ENCODE measurements at places on chromosomes 5 and 9.

DNA sequence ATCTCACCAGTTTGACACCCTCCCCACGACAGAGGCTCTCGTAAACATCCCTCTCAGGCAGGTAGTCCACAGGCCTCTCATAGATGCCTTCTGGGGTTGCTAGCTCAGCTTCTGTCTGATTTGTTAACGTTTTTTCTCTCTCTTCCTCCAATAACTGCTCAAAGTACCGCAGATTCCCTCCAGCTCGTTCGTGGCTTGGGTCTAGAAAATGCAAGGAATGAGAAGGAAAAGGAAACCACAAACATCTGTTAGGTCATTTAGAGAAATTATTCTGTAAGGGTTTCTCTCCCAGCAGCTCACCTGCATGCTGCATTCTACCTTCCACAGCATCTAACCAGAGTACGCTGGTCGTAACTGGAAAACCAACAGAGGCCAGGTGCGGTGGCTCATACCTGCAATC, 18.5 kb downstream of the P4HA2 start:
- DNase-seq: no peak

DNA sequence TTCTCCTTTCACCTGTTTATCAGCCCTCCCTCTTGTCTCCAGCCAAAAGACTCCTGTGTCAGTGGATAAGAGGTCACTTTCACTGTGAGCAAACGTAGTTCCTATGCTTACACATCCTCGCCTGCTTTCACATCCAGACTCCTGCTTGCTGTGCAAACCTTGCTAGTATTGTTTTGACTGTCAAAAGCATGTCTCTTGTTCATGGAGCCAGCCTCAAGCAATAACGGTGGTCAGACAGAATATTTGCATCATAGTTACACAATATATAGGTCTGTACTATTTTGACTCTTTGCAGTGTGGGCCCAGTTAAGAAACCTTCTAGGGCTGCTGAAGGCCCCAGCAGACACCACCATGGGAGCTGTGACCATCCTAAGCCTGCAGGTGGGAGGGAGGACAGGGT, 420.0 kb downstream of the SEMA5A start:
- no peak for DNase-seq

GRCh38 chr5:6108540-6108848, 269.9 kb downstream of the MED10 start:
- DNase-seq: no peak

GRCh38 chr5:112709416-112709815, 28.3 kb upstream of the APC start:
- no peak for DNase-seq

GRCh38 chr5:61811052-61811451, 479.0 kb downstream of the ZSWIM6 start:
- peak; percentile 18 for DNase-seq

DNA sequence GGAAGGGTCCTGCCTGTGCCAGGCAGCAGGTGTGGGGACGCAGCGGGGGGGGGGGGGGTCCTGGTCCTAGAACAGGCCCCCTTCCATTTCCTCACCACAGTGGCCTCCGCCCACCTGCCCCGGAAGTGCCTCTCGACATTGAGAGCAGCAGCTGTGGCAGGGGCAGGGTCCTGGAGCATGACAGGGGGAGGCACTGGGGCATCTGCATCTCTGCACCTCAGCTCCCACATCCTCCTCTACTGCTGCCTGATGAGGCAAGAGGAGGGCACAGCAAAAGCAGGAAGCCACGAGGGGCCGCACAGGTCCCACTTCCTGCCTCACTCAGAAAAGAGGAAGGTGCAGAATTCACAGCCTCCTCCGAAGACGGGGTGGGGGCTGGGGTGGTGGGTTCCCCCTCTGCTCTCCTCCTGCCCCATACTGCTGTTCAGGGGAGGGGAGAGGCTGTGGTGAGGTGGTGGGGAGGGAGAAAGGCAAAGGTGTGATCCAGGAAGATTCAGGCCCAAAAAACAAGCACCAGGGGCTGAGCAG, 14.8 kb downstream of the AKNA start:
- no peak for DNase-seq

DNA sequence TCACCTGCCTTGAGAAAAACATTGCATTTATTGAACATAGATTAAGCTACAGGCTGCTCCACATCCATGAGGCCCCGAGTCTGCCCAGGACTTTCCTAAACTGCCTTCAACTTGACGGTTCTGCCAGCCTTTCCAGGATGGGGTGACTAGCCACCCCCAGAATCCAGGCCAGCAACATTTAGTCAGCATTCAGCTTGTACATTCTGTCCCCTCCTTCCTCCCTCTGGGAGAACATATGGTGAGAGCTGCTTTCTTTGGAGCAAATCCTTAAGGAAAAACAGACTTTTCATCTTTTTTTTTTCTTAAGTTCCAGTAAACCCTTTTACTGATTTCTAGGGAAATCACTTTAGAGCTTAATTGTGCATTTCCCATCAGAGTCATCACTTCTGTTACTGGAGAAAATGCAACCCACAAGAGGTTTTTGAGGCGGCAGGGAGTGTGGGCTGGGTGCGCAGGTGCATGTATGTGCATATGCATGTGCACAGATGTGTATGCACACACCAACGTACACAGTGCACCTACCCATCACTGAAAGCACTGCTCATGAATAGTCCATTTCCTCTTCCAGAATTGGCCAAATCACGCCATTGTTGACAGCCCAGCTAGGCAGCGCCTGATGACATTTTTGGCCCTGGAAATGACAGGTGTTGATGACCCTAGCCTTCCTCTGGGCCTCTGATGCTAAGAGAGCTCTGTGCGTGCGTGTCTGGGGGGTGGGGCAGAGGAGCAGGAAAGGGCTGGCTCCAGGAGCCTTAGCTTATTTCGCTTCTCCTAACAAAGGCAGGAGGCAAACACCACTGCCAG, 145.6 kb downstream of the HSD17B3 start:
- no peak for DNase-seq

GRCh38 chr9:130689937-130690700, 3.5 kb upstream of the EXOSC2 start:
- DNase-seq: peak; percentile 93

- no peak for DNase-seq
These were observed 20.3 kb upstream of the RIC1 start for GRCh38 chr9:5608298-5609225.

DNA sequence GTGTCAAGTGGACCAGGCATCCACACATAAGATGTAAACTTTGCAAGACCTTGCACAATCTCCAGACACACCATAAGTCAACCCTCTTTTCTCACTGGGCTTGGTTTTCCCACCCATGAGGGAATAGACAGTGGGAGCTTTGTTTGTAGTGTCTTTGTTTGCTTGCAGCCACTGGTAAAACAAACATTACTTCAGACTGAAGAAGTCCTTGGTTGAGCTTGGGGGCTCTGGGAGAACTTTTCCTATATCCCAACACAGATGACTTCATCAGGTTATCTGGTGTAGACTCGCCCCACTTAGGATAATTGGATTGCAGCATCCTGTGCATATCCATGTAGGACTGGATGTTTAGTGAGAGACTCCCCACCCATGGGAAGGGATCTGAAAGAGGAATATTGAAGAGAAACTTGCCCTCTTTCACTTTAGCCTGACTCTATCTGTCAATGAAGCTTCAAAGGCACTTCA, 11.5 kb upstream of the ADGRV1 start:
- no peak for DNase-seq

- DNase-seq: peak; percentile 84
These were observed 547.6 kb upstream of the WWC1 start for GRCh38 chr5:167743695-167744464.

GRCh38 chr5:122112733-122113558, 16.4 kb upstream of the ZNF474 start:
- DNase-seq: no peak

- no peak for DNase-seq
These were observed 94.4 kb upstream of the BASP1 start for GRCh38 chr5:17123010-17123409.

DNA sequence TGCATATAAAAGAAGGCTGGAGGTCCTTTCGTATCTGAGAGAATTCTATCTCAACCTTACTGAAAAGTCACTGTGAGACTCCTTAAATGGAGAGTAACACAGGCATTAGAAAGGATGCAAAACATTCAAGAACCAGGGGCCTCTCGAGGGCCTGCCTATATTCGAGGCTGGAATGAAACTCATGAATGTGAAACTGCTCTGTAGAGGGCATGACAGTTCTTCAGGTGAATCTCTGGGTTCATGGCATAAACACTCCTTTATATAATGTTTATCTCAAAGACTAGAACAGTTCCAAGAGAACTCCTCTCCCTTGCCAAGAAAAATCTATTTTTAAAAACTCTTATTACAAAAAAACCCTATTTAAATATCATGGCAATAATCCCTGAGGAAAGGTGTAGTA, 113.9 kb downstream of the SEC61B start:
- no peak for DNase-seq

DNA sequence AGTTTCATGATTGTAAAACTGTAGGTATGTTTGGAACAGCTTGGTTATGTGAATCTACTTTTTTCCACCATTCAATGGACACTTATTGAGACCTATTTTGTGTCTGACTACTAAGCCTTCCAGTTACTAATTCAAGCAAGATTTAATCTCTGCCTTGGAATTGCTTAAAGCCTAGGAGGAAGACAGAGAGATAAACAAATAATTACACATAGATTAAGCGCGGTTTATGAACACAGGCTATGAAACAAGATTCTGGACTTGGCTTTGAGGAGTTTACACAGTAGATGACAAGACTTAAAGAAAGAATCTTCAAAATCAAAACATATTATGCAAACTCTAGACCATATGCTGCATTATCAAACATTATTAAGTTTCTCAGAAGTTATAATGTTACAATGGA, 340.4 kb downstream of the RASEF start:
- DNase-seq: no peak

DNA sequence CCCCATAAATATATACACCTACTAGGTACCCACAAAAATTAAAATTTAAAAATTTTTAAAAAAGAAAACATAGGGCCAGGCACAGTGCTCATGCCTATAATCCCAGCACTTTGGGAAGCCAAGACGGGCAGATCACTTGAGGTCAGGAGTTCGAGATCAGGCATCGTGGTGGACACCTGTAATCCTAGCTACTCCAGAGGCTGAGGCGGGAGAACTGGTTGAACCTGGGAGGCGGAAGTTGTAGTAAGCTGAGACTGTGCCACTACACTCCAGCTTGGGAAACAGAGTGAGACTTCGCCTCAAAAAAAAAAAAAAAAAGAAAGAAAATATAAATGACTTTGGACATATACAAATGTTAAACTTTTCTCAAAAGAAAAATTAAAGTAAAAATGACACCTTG, 33.3 kb upstream of the RNF38 start:
- peak; percentile 23 for DNase-seq

GRCh38 chr5:102801371-102801770, 46.3 kb downstream of the PAM start:
- DNase-seq: no peak

All from epithelial cell of esophagus (primary cell).